ENCODE measurements at places on chromosomes 5 and 9.

DNA sequence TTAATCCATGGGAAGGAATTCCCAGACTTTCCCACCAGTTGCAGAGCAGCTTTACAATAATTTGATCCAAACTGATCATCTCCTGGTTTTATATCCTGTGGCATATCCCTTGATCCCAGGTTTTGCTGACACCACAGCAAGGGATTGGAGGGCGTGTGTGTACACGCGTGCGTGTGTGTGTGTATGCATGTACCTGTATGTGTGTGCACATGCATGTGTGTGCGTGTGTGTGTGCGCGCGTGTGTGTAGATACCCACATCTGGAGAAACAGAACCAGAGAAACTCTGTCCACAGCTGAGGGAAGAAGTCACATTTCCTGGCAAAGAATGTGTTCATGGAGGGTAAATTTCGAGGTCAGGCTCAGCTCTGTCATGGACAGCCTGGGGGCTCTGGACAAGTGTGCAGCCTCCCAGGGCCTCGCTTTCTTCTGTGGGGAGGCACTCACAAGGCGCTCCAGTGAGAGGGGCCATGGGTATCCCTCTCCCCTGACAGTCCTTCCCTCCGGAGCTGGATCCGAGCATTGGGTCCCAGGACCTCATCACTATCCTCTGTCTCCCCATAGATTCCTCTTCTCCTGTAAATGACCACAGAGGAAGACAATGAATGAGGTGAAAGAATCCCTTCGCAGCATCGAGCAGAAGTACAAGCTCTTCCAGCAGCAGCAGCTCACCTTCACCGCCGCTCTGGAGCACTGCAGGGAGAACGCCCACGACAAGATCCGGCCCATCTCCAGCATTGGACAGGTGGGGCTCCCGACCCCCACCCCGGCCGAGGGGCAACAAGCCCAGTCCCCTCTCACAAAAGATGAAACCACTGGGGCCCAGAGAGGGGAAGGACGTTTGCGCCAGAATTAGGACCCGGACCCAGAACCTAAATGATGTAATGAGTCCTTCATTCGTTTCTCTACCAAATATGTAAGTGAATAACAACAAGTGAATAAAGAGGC, 4.9 kb downstream of the SPACA9 start:
- no peak overlapping the region for H3K27ac ChIP-seq
- no peaks in the 10 kb centered on the region for H3K4me1 ChIP-seq
- H3K27me3 ChIP-seq = no peaks in the 10 kb centered on the region
- H3K4me3 ChIP-seq = no peak overlapping the region

- no peak overlapping the region for H3K4me3 ChIP-seq
- peak overlapping the region; percentile 92 for H3K27ac ChIP-seq
- DNase-seq = peak; percentile 82
- H3K36me3 ChIP-seq = no peaks in the 10 kb centered on the region
These were observed 31.6 kb downstream of the S1PR3 start for GRCh38 chr9:89022902-89023301.

DNA sequence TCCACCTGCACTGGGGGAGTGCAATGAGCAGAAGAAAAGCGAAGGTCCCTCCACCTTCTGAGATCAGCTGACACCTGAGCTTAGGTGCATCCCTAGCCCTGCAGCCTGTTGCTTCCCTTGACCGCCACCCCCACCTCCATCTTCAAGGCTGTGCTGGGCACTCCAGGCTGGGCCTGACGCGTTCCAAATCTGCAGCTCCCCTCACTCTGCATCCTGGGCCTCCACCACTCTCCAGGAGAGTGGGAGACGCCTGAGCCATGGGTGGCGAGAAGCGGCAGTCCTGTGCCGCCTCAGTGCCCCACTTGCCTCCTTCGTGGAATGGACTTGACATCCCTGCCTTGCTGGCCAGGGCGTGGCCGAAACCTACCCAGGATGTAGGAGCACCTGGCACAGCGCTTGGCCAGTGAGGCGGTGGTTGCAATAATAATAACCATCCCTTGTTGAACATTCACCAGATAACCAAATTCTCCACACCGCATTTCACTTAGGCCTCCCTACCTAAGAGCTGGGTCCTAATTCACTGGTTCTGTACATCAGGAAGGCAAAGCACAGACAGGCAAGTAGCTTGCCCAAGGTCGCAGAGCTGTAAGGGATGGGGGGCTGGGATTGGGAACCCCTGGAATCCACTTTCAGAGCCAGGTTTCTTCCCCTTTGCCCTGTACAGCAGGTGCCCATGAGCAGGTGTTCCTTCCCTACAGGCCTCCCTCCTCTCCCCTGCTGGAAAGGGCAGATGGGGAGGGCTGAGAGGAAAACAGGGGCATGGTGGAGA, 11.7 kb downstream of the B4GALT7 start:
- peaks cover 3% of the 10 kb centered on the region for H3K4me1 ChIP-seq
- no peaks in the 10 kb centered on the region for H3K36me3 ChIP-seq
- no peak overlapping the region for H3K4me3 ChIP-seq
- H3K27ac ChIP-seq = no peak overlapping the region

- no peaks in the 10 kb centered on the region for H3K36me3 ChIP-seq
- no peaks in the 10 kb centered on the region for H3K4me1 ChIP-seq
- no peak for DNase-seq
These were observed 37.4 kb downstream of the WWC1 start for GRCh38 chr5:168328814-168329213.

GRCh38 chr5:36607114-36607571, 737 bp downstream of the SLC1A3 start:
- H3K36me3 ChIP-seq = no peaks in the 10 kb centered on the region
- H3K27ac ChIP-seq = no peak overlapping the region
- no peaks in the 10 kb centered on the region for H3K27me3 ChIP-seq
- H3K4me3 ChIP-seq = peak overlapping the region; percentile 44
- no peaks in the 10 kb centered on the region for H3K4me1 ChIP-seq
- DNase-seq = no peak

DNA sequence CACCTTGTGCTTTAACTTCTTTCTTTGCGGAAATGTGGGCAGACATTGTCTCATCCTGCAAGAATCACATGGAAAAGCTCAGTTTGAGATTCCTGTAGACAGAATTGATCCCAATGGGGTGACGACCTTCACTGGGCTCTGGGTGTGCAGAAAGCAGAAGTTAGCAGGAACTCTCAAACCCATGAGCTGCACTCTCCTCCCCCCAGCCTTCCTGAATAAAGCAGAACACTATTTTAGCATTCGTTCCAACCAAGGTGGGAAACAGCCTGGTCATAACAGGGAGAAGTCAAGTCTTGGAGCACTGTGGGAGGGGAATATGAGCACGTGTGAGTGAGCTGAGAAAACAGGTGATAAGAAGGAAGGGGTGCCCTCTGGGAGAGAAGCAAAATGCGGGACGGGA, 87.4 kb upstream of the FER start:
- no peaks in the 10 kb centered on the region for H3K4me1 ChIP-seq
- H3K27me3 ChIP-seq = no peaks in the 10 kb centered on the region
- DNase-seq = no peak
- no peaks in the 10 kb centered on the region for H3K36me3 ChIP-seq

DNA sequence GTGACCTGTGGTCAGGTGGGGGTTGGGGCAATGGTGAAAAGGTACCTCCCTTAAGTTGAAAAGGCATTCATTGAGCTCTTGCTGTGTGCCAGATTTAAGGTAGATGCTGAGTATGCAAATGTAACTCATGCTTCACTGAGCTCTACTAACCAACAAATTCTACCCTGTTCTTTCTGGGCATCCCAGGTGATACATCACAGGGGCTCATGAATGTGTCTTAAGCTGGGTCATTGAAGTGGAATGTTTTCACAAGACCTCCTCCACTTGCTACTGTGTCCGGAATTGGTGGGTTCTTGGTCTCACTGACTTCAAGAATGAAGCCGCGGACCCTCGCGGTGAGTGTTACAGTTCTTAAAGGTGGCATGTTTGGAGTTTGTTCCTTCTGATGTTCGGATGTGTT, 362.8 kb upstream of the ZNF462 start:
- H3K27me3 ChIP-seq = no peaks in the 10 kb centered on the region
- DNase-seq = no peak
- H3K4me3 ChIP-seq = no peak overlapping the region
- H3K27ac ChIP-seq = no peak overlapping the region
- no peaks in the 10 kb centered on the region for H3K36me3 ChIP-seq
- H3K4me1 ChIP-seq = no peaks in the 10 kb centered on the region

- DNase-seq = no peak
- H3K27ac ChIP-seq = no peak overlapping the region
- no peaks in the 10 kb centered on the region for H3K36me3 ChIP-seq
- H3K4me3 ChIP-seq = no peak overlapping the region
- H3K27me3 ChIP-seq = no peaks in the 10 kb centered on the region
These were observed 73.0 kb upstream of the SNX2 start for GRCh38 chr5:122701640-122702523.

- H3K27ac ChIP-seq = no peak overlapping the region
- no peaks in the 10 kb centered on the region for H3K4me1 ChIP-seq
- DNase-seq = no peak
- H3K4me3 ChIP-seq = no peak overlapping the region
- no peaks in the 10 kb centered on the region for H3K36me3 ChIP-seq
These were observed 1134.3 kb upstream of the C9orf72 start for GRCh38 chr9:28707616-28708015.

DNA sequence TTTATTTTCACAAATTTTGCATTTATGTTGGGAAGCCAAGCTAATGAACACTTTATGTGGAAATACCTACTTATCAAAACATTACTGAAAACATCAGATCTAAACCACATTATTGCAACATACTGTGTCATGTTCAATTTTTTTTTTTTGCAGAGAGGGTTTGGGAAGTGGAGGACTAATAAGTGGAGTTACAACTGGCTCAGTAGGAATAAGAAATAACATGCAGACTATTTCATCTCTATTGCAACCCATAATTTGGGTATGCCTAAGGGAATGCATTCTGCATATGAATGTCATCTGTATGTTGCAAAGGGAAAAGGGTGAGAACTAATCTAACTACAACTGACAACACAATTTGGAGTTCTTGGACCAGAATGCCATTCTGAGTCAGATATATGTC, 41.8 kb downstream of the APC start:
- no peak overlapping the region for H3K4me3 ChIP-seq
- no peak for DNase-seq
- H3K27me3 ChIP-seq = no peaks in the 10 kb centered on the region
- H3K4me1 ChIP-seq = no peaks in the 10 kb centered on the region
- H3K27ac ChIP-seq = no peak overlapping the region

DNA sequence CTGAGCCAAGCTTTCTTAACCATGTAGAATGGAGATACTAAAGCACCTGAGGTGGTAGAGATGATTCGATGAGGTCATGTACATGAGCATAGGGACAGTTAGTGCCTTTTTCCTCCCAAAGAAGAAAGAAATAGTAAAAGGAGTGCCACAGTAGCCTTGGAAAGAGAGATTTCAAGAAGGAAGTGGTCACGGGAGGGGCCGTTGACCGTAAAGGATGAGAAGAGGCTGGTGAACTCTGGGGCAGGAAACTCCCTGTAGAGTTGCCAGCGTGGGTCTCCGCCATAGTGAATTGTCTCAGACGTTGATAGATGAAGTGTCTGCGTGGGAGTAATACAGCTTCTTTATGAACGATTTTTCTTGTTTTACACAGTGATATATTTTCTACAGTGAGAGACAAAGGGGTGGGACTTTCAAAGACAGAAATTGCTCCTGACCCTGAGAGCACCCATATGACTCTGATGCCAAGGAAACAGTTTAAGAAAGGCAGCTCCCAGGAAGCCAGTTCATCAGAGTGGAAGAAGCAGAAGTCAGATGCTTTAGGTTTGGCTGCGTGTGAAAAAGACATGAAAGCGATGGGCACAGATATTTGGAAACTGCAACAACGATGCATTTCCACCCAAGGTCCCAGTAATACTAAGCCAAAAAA, 41.3 kb downstream of the UGCG start:
- DNase-seq = peak; percentile 32
- H3K4me3 ChIP-seq = no peak overlapping the region
- no peaks in the 10 kb centered on the region for H3K36me3 ChIP-seq

GRCh38 chr9:75083188-75083970, 4.6 kb downstream of the NMRK1 start:
- H3K27me3 ChIP-seq = no peaks in the 10 kb centered on the region
- no peaks in the 10 kb centered on the region for H3K36me3 ChIP-seq
- no peaks in the 10 kb centered on the region for H3K4me1 ChIP-seq
- no peak for DNase-seq

GRCh38 chr5:95007921-95008597, 276.8 kb downstream of the MCTP1 start:
- no peak overlapping the region for H3K27ac ChIP-seq
- H3K36me3 ChIP-seq = no peaks in the 10 kb centered on the region
- H3K27me3 ChIP-seq = no peaks in the 10 kb centered on the region
- DNase-seq = no peak
- H3K4me3 ChIP-seq = no peak overlapping the region
- H3K4me1 ChIP-seq = no peaks in the 10 kb centered on the region

DNA sequence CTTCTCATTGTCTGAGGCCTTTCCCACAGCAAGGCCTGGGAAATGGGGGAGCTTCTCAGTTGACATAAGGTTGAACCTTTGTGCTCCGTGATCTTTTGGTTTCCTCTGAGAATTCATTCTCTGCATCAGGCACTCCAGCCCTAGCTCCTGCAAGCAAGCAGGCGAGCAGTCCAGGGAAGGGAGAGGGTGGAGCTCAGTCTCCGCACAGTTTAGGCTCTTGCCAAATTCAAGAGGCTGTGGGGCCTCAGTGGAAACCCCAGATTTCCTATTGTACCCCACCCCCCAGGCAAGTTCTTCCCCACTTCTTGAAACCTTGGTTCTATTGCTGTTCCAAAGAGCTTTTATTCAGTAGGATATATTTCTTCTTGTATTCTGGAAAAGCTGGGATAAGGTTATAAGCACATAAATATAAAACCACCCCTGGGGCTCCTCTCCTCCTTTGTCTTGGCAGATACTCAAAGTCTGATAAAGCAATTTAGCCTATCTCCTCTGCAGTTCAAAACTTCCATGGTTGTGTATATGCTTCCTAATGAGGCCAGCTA, 147.2 kb downstream of the PDZD2 start:
- H3K4me3 ChIP-seq = no peak overlapping the region
- H3K36me3 ChIP-seq = no peaks in the 10 kb centered on the region
- H3K4me1 ChIP-seq = no peaks in the 10 kb centered on the region
- no peaks in the 10 kb centered on the region for H3K27me3 ChIP-seq

GRCh38 chr9:93680443-93681268, 104.3 kb downstream of the PHF2 start:
- DNase-seq = peak; percentile 9
- no peaks in the 10 kb centered on the region for H3K27me3 ChIP-seq
- no peaks in the 10 kb centered on the region for H3K36me3 ChIP-seq
- no peak overlapping the region for H3K4me3 ChIP-seq

- H3K4me1 ChIP-seq = no peaks in the 10 kb centered on the region
- no peaks in the 10 kb centered on the region for H3K27me3 ChIP-seq
- H3K27ac ChIP-seq = no peak overlapping the region
- H3K36me3 ChIP-seq = no peaks in the 10 kb centered on the region
- H3K4me3 ChIP-seq = no peak overlapping the region
- DNase-seq = no peak
These were observed 90.3 kb upstream of the PTPRD start for GRCh38 chr9:10703139-10703538.

- no peak overlapping the region for H3K4me3 ChIP-seq
- no peak overlapping the region for H3K27ac ChIP-seq
- no peak for DNase-seq
- H3K27me3 ChIP-seq = no peaks in the 10 kb centered on the region
These were observed 456.9 kb downstream of the PRELID2 start for GRCh38 chr5:145378226-145378625.

- no peaks in the 10 kb centered on the region for H3K36me3 ChIP-seq
- H3K4me3 ChIP-seq = no peak overlapping the region
- H3K27ac ChIP-seq = no peak overlapping the region
- no peaks in the 10 kb centered on the region for H3K27me3 ChIP-seq
These were observed 7.7 kb downstream of the ENTPD8 start for GRCh38 chr9:137433349-137433915.

- DNase-seq = no peak
- H3K36me3 ChIP-seq = no peaks in the 10 kb centered on the region
- no peaks in the 10 kb centered on the region for H3K4me1 ChIP-seq
These were observed 66.3 kb upstream of the SPINK5 start for GRCh38 chr5:147997486-147997885.

Measured in uterus (tissue), 4 donors.